RKO (cell line): ENCODE measurements at places on chromosomes 2 and 18.

GRCh38 chr2:36954977-36955607, 11.2 kb downstream of the STRN start:
- DNase-seq = no peak

GRCh38 chr2:28233164-28233676, 159.4 kb upstream of the FOSL2 start:
- DNase-seq = no peak

DNA sequence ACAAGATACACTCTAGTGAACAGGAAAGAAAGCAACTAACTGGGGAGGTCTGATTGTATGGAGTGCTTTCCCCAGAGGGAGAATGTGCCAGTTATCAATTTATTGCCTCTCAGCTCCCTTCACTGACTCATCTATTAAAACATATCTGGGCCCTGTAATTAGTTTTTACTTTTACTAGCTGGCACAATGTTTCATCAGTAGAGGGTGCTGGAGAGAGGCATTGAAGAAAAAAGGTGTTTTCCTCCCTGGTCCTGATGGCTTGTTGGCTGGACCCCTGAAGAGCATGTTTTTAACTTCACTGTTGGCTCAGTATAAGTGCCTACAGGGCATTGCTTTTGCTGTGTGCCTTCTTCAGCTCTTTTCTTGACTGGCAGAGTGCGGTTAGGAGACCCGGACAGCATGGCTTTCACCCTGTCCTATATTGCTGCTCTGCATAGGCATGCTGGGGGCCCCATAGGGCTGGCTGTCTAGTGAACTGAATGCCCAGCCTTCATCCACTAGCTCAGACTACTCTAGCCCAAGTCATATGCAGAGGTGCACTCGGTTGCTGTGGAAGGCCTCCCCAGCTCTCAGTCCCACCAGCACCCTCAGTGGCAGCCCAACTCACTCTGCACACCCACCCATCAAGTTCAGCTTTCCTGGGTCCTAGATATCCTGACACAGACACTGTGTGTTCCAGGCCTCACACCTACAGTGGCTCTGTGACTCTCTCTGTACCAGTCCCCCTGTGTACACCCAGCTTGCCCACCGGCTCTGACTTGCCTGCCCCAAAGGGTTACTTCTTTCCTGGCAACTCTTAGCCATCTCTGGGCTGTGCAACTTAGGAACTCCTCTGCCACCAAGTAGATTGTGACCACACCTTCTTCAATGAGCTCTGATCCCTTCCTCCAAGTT, 62.3 kb upstream of the ACYP2 start:
- DNase-seq = peak; percentile 52

DNA sequence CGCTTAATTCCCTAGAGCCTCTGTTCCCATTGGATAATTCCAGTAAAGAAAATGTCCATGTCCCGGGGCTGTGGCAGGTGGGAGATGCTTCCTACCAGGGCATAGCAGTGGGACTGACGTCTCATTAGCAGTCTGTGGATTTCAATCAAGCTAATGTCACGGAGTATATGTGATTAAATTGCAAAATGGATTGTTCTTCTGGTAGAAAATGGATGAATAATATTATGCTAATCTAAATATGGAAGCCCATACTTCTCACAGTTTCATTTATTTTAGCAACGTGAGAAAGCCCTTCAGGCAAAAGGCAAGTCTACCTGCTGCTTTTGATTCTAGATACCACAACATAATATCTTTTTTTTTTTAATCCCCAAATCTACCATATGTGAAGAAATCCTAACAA, 185.5 kb downstream of the DNER start:
- DNase-seq = no peak

- no peak for DNase-seq
These were observed 31.2 kb downstream of the RBM45 start for GRCh38 chr2:178143481-178143880.

- DNase-seq = no peak
These were observed 106.1 kb downstream of the COLEC12 start for GRCh38 chr18:394262-394986.

GRCh38 chr2:161979490-161979889, 94.5 kb downstream of the DPP4 start:
- no peak for DNase-seq
